ENCODE measurements at places on chromosomes 1 and 21.

DNA sequence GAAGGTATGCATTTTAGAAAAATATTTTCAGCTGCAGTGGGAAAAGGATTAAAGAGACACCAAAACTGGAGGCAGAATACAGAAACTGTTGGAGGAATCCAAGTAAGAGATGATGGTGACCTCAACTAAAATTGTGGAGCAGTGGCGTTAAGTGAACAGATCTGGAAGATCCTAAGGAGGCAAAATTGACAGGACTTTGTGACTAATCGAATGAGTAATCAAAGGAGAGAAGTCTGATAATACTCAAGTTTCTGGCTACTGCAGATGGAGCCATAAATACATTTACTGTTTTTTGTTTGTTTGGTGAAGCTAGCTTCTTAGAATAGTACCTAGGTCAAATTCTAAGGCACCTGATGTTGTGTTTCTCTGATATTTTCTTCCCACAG, 3.1 kb downstream of the CTBS start:
- DNase-seq = no peak

- DNase-seq = no peak
Observed at GRCh38 chr1:5597171-5597850, 394.9 kb downstream of the NPHP4 start.

- DNase-seq = no peak
Observed at GRCh38 chr21:38083535-38083934, 167.3 kb upstream of the KCNJ6 start.

DNA sequence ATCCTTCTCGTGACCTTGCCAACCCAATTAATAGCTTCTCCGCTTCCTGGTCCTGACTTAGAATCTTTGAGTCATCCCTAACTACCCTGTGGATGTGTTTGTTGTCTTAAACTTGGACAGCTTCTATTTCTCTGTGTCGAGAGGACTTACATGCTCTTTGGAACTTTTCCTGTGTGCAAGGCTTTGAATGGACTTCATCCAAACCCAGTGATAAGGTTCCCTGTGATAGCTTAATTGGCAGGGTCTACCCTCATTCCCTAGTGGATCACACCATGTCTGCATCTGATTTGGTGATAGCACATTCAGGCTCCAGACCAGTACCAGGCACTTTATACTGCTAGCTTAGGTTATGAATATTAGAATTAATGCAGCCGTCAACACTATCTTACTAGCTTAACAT, 378.2 kb upstream of the KAZN start:
- no peak for DNase-seq

DNA sequence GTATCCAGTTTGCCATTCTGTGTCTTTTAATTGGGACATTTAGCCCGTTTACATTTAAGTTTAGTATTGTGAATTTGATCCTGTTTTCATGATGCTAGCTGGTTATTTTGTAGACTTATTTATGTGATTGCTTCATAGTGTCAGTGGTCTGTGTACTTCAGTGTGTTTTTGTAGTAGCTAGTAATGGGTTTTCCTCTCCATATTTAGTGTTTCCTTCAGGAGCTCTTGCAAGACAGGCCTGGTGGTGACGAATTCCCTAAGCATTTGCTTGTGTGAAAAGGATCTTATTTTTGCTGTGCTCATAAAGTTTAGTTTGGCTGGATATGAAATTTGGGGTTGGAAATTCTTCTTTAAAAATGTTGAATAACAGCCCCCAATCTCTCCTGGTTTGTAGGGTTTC, 69.2 kb upstream of the PDC start:
- DNase-seq = no peak

DNA sequence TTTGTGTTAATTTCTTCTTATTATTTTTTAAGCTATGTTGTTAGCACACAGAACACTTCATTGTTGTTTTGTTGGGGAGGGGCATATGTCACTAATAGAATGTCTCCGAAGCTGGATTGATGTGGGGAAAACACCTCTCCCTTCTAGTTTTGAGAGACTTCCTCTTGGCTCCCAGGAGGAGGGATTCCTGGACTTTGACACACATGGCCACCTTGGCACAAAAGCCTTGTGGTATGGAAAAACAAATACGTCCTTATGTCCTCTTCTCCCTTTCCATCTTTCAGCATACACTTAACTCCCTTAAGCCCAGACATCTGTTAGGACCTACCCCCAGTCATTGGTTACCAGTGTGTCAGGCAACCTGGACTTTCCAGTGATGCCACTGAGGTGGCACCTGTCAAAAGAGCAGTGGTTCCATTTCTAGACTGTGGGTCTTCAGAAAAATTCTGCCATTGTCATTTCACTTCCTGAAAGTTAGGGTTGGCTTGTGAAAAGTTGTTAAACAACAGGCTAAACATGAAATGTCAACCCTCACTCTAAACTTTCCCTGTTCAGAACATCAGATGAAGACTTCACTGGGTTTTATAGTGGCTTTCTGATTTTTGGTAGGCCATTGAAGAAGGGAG, 12.5 kb upstream of the ABCB10 start:
- no peak for DNase-seq

- no peak for DNase-seq
Observed at GRCh38 chr1:161166669-161167548, 683 bp downstream of the PPOX start.

DNA sequence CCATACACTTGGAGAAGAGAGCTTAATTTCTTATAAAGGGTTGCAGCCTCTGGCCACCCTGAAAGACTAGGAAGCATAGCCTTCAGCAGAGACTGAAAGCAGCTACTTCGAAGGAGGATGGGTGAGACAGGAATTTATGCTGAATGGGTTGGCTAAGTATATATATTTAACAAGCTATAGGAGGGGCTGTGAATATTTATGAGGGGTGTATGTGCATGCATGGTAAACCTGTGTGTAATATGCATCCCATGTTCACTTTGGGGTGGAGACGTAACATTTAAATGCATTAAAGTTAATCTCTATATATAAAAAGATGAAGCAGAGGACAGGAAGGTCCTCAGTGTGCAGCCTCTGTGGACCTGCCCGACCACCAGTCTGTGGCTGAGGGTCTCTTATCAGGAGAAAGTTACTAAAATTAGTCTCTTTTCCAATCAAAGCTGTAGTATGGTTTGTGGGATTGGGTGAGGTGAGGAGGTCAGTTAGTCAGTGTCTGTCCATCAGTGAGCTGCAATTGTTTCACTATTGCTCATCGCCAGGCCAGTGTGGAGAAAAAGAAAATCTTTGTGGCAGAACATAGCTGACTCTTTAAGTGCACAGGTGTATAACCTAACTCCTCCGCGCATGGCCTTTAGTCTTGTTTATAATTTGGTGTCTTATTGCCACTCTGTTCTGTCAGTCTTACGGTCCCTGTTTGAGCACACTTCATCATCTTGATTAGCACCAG, 35.4 kb upstream of the DSCAM start:
- no peak for DNase-seq

- no peak for DNase-seq
Observed at GRCh38 chr1:45116820-45117219, 89.6 kb downstream of the ZSWIM5 start.

DNA sequence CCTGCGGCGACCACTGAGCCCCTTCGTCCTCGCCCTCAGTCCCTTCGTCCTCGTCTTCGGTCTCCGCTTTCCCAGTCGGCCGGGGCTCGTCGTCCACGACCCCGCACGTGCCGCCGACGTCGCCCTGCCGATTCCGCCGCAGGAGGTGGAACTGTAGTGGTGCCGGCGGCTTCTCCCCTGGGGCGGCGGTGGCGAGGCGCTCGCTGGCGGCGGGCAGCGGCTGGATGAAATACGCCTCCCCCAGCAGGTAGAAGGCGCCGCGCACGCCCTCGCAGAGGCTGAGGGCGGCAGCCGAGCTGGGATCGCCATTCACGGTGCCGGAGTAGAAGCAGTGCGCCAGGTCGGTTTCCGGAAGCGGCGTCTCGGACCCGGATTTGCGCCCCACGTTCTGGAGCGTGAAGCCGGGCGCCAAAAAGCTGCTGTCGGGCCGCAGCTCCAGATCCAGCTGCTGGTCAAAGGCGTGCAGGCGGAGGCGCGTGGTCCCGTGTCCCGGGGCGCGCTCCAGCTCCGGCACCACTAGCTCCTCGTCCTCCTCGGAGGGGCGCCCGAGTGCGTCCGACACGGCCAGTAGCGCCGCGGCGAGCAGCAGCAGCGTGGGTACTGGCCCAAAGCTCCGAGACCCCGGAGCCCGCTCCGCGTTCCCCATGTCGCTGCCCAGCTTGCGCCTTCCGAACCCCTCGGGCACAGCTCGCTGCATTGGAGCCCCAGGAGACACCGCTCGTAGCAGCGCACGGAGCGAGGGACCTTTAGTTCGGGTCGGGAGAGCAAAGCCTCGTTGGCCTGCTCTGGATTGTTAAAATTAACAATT, 747 bp downstream of the ADAMTS1 start:
- no peak for DNase-seq

GRCh38 chr1:85065550-85065949, 17.2 kb upstream of the MCOLN3 start:
- DNase-seq = no peak

- no peak for DNase-seq
Observed at GRCh38 chr1:4044967-4045366, 144.9 kb upstream of the C1orf174 start.

GRCh38 chr21:44434936-44435635, 20.2 kb upstream of the LRRC3 start:
- no peak for DNase-seq

DNA sequence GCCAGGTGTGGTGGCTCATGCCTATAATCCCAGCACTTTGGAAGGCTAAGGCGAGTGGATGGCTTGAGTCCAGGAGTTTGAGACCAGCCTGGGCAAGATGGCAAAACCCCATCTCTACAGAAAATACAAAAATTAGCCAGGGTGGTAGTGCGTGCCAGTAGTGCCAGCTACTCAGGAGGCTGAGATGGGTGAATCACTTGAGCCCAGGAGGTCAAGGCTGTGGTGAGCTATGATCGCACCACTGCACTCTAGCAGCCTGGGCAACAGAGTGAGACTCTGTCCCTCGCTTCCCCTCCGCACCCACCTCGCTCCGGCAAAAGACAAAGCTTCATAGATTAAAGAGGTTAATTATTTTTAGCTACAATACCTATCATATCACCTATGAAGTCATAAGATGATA, 100.0 kb downstream of the HHAT start:
- no peak for DNase-seq

GRCh38 chr1:15146971-15147376, 6.6 kb upstream of the TMEM51 start:
- DNase-seq = no peak

GRCh38 chr1:177301425-177302124, 130.8 kb downstream of the BRINP2 start:
- no peak for DNase-seq

- no peak for DNase-seq
Observed at GRCh38 chr1:86596741-86597290, 49.9 kb downstream of the CLCA4 start.

- DNase-seq = no peak
Observed at GRCh38 chr1:226097866-226098625, 35.5 kb downstream of the H3-3A start.

GRCh38 chr1:2556678-2557481, 709 bp downstream of the TNFRSF14 start:
- DNase-seq = no peak

DNA sequence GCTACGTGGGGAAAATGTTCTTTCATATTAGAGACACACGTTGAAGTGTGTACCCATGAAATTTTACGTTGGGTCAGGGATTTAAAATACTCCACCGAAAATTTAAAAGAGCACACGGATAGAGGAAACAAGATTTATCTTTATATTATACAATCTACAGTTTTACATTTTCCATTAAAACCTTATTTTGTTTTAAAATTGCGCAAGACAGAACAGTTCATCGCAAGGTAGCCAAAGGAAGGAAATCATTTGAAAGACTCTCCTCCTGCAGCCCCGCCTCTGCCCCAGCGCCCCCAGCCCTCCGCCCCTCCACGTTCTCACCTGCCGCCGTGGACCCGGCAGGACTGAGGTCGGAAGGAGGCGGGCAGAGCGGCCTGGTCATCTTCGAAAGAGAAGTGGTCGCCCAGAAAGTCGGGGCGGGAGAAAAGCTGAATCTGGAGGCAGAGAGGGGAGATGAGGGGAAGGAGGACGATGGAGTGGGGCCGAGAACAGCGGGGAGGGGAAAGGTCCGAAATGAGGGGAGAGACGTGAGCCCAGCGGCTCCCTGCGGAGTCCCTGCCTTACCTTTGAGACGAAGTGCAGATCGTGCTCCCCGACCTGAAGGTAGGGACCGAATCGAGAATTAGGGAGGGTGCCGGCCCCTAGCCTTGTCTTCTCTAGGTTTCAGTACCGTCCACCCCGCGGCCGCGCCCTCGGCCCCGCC, 18.0 kb downstream of the CRYBG2 start:
- no peak for DNase-seq

- no peak for DNase-seq
Observed at GRCh38 chr1:160747717-160748116, 8.7 kb downstream of the SLAMF7 start.

DNA sequence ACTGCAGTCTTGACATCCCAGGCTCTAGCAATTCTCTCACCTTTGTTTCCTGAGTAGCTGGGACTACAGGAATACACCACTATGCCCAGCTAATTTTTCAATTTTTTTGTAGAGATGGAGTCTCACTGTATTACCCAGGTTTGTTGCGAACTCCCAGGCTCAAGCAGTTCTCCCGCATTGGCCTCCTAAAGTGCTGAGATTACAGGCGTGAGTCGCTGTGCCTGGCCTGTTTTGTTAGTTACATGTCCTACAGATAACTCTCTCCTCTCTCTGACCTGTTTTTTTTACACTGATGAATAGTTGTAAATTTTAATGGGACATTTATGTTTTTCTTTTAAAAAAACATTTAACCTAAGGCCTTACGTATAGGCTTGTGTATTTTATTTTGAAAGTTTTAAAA, 19.8 kb downstream of the PTBP2 start:
- DNase-seq = no peak

DNA sequence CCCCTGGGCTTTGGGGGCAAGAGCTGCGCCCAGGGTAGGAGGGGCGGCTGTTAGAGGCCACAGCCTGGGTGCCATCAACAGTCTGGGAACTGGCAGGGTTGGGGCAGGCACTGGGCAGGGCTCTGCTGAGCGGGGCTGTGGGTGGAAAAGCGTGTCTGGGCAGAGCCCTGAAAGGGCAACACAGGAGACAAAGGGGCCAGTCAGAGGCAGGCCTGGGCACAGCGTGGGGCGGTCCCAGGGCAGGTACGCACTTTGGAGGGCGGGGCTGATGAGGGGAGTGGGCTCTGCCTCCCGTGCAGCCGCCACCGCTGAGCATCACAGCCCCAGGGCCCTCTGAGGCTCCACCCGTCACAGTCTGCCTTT, 13.9 kb downstream of the CELSR2 start:
- DNase-seq = no peak

DNA sequence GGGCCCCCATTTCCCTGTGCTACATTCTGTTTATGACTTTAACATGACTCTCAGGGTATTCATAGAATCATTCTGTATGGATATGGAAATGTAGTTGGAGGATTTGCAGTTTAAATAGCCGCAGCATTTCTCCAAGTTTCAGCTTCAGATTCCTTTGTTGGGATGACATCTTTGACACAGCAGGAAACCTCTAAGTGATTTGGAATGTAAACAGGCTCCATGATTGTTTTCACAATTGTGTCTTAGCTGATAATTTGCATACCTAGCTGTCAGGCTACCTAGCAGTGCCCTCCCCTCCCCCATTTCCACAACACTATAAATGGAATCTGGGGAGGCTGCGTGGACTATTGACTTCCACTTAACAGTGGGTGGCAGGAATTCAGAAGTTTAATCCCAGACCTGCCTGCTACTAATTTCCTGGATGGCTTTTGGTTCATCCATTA, 290.2 kb downstream of the HLX start:
- no peak for DNase-seq

GRCh38 chr1:150002217-150002616, 8.3 kb downstream of the OTUD7B start:
- DNase-seq = no peak
